HT-29 (cell line): ENCODE measurements at places on chromosomes 2 and 18. TPM values are rescaled to one million over a fixed set of nuclear protein-coding genes. Genes with fewer than 3 reads are reported as not detected.
A peak's percentile ranks its signal among the peaks of the same experiment; 100 is the strongest.

- no peak for DNase-seq
Observed at GRCh38 chr2:98604547-98604946, 3.8 kb downstream of the COA5 start.

DNA sequence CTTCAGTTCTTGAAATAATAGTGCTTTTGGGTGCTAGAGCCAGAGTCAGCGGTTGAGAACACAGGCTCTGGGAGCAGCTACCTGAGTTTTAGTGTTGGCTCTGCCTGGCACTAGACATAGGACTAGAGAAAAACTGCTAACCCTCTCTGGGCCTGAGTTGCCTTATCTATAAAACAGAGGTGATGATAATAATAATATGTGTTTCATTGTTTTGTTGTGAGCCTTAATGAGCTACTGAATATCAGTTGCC, 391.7 kb downstream of the PTPRM start:
- DNase-seq: no peak

B3GNT7 gene
- 3.2 and 3.6 TPM in 2 replicates for total RNA-seq

DNA sequence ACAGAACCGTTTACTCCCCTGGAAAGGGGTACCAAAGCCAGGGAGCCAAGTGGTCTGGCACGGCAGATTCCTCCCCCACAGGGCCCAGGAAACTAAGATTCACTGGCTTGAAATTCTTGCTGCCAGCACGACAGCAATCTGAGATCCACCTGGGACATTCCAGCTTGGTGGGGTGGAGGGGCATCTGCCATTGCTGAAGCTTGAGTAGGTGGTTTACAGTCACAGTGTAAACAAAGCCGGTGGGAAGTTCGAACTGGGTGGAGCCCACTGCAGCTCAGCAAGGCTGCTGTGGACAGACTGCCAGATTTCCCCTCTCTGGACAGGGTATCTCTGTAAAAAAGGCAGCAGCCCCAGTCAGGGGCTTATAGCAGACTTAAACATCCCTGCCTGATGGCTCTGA, 901.7 kb upstream of the LRRTM1 start:
- DNase-seq: peak; percentile 56

- DNase-seq: no peak
Observed at GRCh38 chr2:96890726-96891385, 21.0 kb upstream of the SEMA4C start.
